ENCODE measurements at places on chromosomes 11 and 22.

GRCh38 chr11:35167426-35167954 lies 28.5 kb downstream of the CD44 start:
- no peak for DNase-seq

- DNase-seq, result peak; percentile 89
Measured at GRCh38 chr11:67303132-67303834, at the start of gene SSH3. TSS of gene SSH3 (plus strand) at chr11:67303530. CDS start at chr11:67303626, 96 bp downstream.

- peak; percentile 70 for DNase-seq
Measured at GRCh38 chr22:46104170-46104880, 46.0 kb upstream of the PPARA start.

GRCh38 chr11:2772544-2773031 lies 72.8 kb upstream of the KCNQ1OT1 start:
- DNase-seq, result no peak

- no peak for DNase-seq
Measured at GRCh38 chr11:128125723-128126122, 461.6 kb downstream of the ETS1 start.
